Stimulated activated CD4-positive, alpha-beta T cell treated with anti-CD3 and anti-CD28 coated beads, Interleukin-4, amount 100 ng/mL, for 24 hours (primary cell): ENCODE measurements at places on chromosomes 4 and X.

- no peak for DNase-seq
These were observed 55.9 kb downstream of the SH3BGRL start for GRCh38 chrX:81257817-81258216.

GRCh38 chr4:35982318-35982717, 262.0 kb downstream of the ARAP2 start:
- DNase-seq, result no peak

DNA sequence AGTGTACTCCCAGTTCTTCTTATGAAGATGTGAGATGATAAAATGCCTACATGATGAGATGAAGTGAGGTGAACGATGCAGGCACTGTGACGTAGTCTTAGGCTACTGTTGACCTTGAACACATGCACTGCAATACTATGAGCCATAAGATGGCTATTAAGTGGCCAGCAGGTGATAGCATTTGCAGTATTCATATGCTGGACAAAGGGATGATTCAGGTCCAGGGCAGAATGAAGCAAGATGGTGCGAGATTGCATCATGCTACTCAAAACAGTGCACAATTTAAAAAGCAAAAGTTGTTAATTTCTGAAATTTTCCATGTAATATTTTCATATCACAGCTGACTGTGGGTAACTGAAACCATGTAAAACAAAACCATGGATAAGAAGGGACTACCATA, 781.4 kb downstream of the PCDH18 start:
- DNase-seq, result no peak

DNA sequence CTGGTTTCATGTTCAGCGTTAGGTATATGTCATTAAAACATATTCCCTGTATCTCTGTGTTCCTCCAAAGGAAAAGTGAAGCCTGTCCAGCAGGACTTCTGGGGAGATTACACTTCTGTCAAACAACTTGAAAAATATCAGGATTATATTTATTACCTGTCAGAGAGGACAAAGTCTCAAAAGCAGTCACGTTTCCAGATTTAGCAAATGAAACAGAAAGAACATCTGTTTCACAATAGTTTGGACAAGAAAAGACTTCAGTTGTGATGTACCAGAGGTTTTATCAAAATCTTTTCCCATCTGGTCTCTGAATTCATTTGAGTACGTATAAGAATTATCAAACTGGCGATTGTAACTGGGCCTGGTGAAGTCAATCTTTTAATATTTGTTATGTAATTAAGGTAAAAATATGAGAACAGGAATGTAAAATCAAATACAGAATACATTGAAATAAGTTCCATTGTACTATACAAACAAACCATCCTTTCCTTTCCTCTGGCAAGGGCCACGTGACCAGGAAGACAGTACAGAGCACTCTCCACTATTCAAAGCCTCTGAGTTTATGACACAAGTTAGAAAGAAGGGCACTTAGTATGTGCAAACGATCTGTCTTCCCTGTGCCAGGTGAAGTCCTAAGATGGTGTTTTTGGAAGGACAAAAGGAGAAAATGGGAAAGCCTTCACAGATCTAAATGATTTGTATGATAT, 3.2 kb downstream of the CASP3 start:
- no peak for DNase-seq

DNA sequence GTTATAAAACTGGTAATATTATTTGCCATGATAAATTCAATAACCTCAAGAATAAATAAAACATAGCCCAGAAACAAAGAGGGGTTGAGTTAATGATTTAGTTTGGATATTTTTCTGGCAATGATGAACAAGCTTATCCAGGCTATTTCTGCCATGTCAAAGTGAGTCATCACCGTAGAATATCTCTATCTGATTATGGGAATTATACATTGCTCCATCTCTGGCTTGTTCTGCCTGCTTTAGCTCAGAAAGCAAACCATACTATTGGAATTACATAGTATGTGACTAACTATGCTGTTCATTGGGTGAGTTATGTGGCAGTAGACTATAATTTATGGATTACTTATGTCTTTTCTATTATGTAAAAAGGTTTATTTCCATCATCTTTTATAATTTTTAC, 680.1 kb upstream of the AADAT start:
- DNase-seq, result no peak

DNA sequence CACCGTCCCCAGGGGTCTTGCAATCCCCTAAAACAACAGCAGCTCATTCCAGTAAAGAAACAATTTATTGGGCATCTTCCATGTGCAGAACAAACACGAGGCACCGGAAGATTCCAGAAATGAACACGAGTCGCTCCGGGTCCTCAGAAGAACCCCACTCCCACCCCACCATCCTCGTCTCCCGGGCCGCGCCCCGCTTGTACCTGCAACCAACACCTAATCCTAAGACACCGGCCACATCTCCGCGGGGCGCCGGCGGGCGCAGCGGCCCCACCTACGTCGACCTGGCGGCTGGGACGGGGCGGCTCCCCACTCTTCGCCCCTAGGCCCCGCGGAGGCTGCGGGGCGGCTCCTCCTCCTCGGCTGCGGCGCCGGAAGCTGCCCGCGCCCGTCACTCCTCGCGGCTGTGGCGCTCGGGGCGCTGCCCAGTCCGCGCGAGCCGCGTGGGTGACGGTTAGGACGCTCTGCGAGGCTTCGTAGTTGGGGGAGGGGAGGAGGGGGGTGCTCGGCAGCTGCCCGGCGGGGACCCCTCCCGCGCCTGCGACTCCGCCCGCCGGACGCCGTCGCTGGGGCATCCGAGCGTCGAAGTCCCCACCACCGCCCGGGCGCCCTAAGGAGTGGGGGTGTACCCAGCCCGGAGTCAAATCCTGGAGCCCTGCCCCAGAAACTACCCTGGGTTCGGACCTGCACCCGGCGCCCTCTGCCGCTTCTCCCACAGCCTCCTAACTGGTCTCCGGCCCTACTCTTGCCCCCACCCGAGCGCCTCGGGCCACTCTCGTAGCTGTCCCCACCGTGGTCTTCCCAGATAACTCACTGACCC, at the start of gene CCDC158:
TSS of gene CCDC158 (minus strand) at position 380 of the 820 bp plus-strand sequence. CDS start 17,934 bp downstream, outside the sequence.
- no peak for DNase-seq

DNA sequence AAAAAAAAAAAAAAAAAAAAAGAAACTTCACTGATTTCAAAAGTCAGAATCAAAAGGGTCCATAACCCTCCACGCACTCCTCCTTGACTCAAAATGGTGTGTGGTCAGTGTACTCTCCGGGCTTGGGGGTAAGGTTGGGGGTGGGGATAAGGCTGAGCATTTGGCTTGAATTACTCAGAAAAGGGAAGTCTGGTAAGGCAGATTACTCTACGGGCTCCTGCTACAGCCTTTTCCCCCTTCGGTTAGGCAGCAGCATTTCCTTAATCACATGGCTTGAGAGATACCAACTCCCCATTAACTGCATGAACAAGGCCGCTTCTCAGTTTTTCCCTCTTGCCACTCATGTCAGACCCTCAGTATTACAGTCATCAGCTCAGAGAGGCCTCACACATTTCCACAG, 135.4 kb upstream of the DUSP21 start:
- no peak for DNase-seq

- DNase-seq, result no peak
These were observed 16.9 kb upstream of the ANOS1 start for GRCh38 chrX:8748855-8749254.

DNA sequence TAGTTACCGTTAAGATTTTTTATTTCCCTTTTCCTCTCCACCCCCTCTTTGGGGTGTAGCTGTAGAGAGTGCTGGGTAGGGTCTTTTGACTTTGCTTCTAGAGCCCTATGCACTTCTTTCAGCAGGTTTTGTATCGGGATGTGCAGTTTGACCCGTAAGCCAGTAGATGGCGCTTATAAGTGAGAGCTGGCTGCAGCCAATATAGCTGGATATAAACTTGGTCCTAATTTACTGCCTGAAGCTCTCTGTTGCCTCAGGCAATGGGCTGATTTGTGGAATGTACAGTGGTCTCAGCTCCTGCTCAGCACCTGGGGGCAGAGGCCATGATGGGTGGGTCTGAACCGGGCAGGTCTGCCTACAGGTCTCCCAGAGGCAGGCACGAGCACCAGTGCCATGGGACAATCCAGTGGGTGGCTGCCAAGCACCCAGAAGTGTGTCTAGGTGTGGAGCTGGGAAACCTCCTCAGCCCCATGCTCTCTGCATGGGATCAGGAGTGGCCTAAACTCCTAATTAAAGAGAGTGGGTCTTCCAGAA, 146.5 kb downstream of the SPANXN1 start:
- DNase-seq, result no peak

GRCh38 chr4:185868983-185869382, 57.0 kb upstream of the SORBS2 start:
- no peak for DNase-seq

- DNase-seq, result no peak
These were observed 295.1 kb downstream of the INPP4B start for GRCh38 chr4:142550965-142551364.

- no peak for DNase-seq
These were observed 13.8 kb downstream of the POU3F4 start for GRCh38 chrX:83521905-83522304.

DNA sequence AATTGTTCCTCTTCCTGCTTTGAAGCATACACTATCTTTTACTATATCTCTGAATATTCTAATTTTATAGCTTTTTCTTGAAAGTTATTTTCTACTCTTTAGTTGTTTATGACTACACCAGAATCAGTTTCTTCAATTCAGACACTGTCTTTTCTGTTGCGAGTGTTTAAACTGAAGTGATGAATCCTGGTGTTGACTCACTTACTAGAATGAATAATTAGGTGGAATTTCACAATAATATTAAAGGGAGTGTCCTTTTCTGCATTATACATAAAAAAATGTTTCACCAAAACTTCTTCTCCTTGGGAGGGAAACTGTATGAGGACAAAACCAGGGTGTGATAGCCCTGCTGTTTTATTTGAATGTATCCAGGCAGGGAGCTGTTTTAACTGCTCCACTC, 1383.1 kb downstream of the C4orf33 start:
- no peak for DNase-seq

DNA sequence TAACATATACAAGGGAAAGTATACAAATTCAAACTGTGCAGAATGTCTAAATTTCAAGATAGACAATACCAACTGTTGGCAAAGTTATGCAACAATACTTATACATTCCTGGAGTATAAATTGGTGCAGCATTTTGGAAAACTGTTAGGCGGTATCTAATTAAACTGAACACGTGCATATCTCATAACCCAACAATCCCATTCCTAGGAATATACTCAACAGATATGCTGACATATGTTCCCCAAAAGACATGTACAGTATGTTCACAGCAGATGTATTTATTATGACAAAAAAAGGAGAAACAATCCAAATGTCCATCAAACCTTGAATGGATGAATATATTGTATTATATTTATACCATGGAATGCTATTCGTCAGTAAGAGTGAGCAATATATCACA, 16.4 kb upstream of the FAM9B start:
- DNase-seq, result no peak

DNA sequence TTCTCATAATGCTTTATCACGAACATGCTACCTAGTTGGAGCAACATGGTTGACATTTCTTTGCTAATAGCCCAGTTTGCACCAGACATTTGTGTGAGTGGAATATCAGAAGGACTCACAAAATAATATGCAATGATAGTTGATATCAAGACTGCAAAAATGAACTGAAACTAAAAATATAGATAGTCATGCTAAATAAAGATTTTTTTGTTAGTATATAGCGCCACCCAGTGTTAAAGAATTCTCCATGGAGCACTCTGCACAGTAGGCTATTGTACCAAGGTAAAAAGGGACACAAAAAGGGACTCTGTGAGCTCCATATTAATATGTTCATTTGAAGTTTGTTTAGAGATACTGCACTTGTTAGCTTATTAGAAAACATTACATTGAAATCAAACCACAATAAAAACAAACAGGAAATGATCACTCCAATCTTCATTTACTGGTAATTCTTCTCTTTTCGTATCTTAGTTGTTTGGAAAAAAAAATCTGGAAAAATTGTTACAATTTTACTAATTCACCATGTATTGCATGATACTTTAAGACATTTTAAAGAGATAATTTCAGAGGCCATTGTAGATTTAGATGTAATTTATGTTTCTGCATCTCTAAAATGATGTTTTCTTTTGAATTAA, 1509.6 kb downstream of the ADGRL3 start:
- no peak for DNase-seq

DNA sequence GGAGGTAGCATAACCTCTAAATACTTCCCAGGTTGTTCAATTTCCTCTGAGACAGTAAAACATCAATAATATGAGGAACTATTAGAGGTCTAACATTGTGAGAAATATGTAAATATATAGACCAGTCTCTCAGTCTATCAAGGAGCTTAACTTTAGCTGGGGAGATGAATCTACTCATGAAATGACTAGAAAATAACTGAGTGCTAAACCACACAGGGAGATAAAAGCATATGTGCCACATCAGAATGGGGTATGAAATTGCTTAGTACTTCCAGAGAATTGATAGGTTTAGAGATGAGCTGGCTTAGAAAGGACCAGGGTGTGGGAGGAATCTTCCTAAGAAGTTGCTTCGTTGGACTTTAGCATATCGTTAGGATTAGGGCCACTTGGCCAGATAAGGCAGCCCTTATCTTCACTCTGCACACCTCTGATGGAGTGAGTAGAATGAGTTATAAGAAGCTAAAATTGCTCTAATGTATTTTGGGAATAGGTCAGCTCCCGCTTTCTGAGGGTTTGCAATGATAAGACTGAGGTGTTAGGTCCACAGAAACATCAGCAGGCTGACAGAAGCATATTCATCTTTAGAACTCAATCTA, 299.2 kb downstream of the UNC5C start:
- no peak for DNase-seq

DNA sequence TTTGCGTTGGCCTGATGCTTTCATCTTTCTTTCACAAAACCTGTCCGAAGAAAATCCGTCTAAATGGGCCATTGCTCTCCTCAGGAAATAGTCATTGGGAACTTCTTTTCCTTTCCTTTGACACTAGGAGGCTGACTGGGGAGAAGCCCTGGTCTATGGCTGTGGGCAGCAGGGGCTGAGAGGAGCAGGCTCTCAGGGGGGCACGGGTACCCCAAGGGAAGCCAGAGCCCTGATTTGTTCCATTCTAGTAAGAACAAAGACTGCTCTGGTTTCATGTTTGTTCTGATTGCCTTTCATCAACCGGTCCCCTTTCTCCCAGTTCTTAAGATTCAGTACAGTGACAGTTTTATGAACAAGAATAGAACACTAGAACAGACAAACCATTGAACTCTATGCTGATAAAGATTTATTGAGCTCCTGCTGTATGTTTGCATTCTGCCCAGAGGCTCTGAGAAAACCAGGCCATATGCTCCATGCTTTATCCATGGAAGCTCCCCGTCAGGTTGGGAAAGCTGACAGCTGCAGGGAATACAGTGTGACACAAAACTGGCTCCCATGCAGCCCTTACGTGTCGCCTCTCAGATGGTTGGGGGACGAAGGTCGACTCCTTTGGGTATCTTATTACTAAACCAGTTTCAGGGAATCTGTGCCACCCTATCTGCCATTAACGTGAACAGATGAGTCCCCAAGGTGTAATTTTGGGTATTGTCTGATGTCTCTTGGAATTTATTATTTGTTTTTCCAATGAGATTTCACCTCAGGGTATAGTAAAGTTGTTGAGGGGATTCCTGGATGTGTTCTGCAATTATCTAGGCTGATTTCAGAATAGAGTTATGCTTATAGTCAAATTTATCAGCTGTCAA, 72.4 kb upstream of the MSANTD1 start:
- no peak for DNase-seq

DNA sequence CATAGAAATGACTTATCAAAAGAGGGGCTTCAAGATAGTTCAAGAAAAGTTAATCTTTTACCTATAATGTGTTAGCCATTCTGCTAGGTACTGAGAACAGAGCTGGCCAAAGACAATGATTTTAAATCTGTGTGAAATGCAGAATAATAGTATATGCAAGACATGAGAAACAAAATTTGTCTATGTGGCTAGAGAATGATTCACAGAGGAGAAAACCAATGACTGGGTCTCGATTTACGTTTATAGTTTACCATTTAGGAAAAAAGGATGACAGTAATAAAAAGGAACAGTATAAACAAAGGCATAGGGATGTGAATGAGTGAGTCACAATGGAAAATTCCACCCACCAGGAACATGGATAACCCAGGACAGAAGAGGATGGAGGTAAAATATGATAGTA, 31.9 kb downstream of the NPFFR2 start:
- DNase-seq, result no peak
